ENCODE measurements at places on chromosomes 7 and 10. TPM values are rescaled to one million over a fixed set of nuclear protein-coding genes. Genes with fewer than 3 reads are reported as not detected.

TMEM168 gene
- total RNA-seq, result 31.9 TPM

CALML5 gene
- total RNA-seq, result not detected

ATG9B gene
- total RNA-seq, result 29.9 TPM

- no peak for DNase-seq
- no peak overlapping the region for H3K27ac ChIP-seq
- H3K36me3 ChIP-seq, result no peaks in the 10 kb centered on the region
- peaks cover 4% of the 10 kb centered on the region for H3K27me3 ChIP-seq
- no peaks in the 10 kb centered on the region for H3K4me1 ChIP-seq
Measured at GRCh38 chr7:94053532-94053931, 49.4 kb upstream of the BET1 start.

TMEM270 gene
- not detected for total RNA-seq

DENND2A gene
- total RNA-seq, result not detected

- no peaks in the 10 kb centered on the region for H3K36me3 ChIP-seq
- H3K27me3 ChIP-seq, result peaks cover 6% of the 10 kb centered on the region
- H3K27ac ChIP-seq, result no peak overlapping the region
Measured at GRCh38 chr7:55065079-55065478, 46.3 kb downstream of the EGFR start.

- H3K36me3 ChIP-seq, result no peaks in the 10 kb centered on the region
- H3K4me1 ChIP-seq, result peaks cover 13% of the 10 kb centered on the region
- no peak overlapping the region for H3K27ac ChIP-seq
Measured at GRCh38 chr10:12419262-12419847, 70.0 kb downstream of the CAMK1D start.

DNA sequence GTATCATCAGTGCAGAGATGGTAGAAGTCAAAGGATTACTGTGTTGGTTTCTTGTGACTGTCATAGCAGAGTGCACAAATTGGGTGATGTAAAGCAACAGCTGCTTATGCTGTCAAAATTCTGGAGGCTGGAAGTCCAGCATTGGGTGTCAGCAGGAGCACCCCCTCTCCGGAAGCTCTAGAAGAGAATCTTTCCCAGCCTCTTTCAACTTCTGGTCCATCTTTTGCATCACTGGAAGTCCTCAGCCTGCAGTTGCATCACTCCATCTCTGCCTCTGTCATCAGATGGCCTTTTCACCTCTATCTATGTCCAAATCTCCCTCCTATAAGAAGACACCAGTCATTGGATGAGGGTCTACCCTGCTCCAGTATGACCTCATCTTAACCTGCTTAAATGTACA, 35.8 kb upstream of the GALNTL5 start:
- no peaks in the 10 kb centered on the region for H3K36me3 ChIP-seq
- H3K4me1 ChIP-seq, result no peaks in the 10 kb centered on the region
- no peak overlapping the region for H3K27ac ChIP-seq
- H3K27me3 ChIP-seq, result no peaks in the 10 kb centered on the region
- no peak overlapping the region for H3K4me3 ChIP-seq

DNA sequence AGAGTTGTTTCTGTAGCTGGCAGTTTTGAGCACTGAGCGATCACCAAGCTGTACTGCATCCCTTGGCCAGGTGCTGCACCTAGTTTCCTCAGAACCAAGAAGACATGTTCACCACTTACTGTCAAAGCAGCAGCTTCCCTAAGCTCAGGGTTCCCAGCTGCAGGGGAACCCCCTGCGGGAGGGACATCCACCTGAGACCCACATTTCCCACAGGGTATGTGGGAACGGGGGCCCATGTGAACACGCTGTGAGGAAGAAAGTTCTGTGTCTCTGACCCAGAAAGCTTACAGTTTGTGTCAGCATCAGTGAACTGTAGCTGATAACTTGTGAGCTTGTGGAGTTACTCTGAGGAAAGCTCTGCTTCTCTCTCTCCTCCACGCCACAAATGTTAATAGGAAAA, 436.8 kb upstream of the IGFBP3 start:
- no peaks in the 10 kb centered on the region for H3K27me3 ChIP-seq
- no peaks in the 10 kb centered on the region for H3K4me1 ChIP-seq
- no peak for DNase-seq
- no peaks in the 10 kb centered on the region for H3K36me3 ChIP-seq
- H3K27ac ChIP-seq, result no peak overlapping the region
- no peak overlapping the region for H3K4me3 ChIP-seq

- no peak overlapping the region for H3K27ac ChIP-seq
- no peaks in the 10 kb centered on the region for H3K36me3 ChIP-seq
- no peaks in the 10 kb centered on the region for H3K4me1 ChIP-seq
- H3K4me3 ChIP-seq, result no peak overlapping the region
Measured at GRCh38 chr7:76260171-76260703, 42.2 kb upstream of the HSPB1 start.

DNA sequence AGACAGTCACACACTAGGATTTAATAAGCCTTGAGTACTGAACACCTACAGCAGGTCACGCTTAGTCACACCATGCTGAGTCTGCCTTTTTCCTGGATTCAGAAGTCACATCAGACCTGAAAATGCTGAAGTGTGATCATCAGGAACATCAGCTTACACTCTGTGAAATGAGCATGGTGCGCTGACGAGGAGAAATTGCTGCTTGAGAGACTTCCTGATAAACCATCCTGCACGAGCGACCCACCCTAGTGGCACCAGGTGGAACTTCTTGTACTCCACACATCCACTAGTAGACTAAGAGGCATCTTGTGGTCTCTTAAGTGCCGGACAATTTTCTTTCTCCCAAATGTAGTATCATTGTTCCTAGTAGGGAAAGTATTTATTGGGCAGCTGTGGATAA, 51.8 kb upstream of the MRLN start:
- DNase-seq, result no peak
- H3K4me1 ChIP-seq, result no peaks in the 10 kb centered on the region
- no peaks in the 10 kb centered on the region for H3K27me3 ChIP-seq

GRCh38 chr10:95454356-95454755, 106.8 kb downstream of the SORBS1 start:
- H3K27me3 ChIP-seq, result no peaks in the 10 kb centered on the region
- H3K27ac ChIP-seq, result no peak overlapping the region
- no peaks in the 10 kb centered on the region for H3K36me3 ChIP-seq
- H3K4me1 ChIP-seq, result no peaks in the 10 kb centered on the region
- H3K4me3 ChIP-seq, result no peak overlapping the region
- no peak for DNase-seq

DNA sequence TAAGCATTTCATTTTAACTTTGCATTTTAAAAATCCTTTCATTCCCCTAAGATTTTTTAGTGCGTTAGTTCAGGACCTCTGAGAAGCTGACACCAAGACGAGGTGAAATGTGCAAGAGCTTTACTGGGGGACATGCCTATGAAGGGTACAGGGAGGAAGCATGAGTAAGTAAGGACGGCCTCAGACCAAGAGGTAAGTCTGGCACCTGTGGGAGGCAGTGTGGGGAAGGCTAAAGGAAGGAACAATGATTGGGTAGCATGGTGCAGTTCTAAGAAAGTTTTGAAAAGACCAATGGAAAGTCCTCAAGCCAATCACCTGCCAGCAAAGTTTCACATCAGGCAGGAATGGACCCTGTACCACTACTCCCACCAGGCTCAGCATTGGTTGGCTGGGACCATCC, 369.2 kb downstream of the GFRA1 start:
- H3K27me3 ChIP-seq, result no peaks in the 10 kb centered on the region
- H3K4me3 ChIP-seq, result no peak overlapping the region
- no peak for DNase-seq
- H3K36me3 ChIP-seq, result no peaks in the 10 kb centered on the region

- no peak for DNase-seq
- no peak overlapping the region for H3K4me3 ChIP-seq
- H3K36me3 ChIP-seq, result no peaks in the 10 kb centered on the region
- H3K27me3 ChIP-seq, result peaks cover 3% of the 10 kb centered on the region
Measured at GRCh38 chr7:44290252-44290620, 35.2 kb downstream of the CAMK2B start.

- H3K27me3 ChIP-seq, result no peaks in the 10 kb centered on the region
Measured at GRCh38 chr7:33050535-33051318, 11.8 kb downstream of the NT5C3A start.

GRCh38 chr10:14617852-14618251, 156.8 kb downstream of the FAM107B start:
- H3K4me1 ChIP-seq, result peaks cover 12% of the 10 kb centered on the region
- DNase-seq, result no peak
- H3K27ac ChIP-seq, result no peak overlapping the region
- no peaks in the 10 kb centered on the region for H3K27me3 ChIP-seq

- no peak overlapping the region for H3K4me3 ChIP-seq
- H3K27me3 ChIP-seq, result no peaks in the 10 kb centered on the region
- H3K36me3 ChIP-seq, result no peaks in the 10 kb centered on the region
Measured at GRCh38 chr10:32256613-32257437, 90.1 kb downstream of the EPC1 start.

UNCX gene
- total RNA-seq, result not detected

SLC25A28 gene
- total RNA-seq, result 91.9 TPM

DNA sequence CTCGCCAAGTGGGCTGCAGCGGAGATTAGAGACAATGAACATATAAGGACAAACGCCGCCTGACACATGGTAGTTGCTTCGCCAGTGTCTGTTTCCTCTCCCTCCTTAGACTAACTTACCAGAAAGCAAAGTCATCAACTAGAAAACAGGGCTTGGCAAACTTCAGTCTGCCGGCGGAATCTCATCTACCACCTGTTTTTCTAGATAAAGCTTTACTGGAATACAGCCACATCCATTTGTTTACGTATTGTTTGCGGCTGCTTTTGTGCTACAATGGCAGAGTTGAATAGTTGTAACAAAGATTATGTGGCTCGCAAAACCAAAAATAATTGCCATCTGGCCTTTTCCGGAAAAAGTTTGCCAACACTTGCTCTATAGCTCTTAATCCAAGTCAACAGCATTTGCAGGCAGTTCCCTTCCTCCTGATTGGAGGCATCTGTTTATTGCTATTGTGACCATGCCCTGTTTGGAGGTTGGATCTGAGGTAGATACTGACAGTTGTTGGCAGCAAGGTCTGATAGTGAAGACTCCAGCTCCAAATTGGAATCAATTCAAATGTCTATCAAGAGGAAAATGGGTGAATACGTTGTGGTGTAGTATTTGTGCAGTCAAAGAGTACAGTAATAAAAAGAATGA, 260.6 kb downstream of the POU6F2 start:
- DNase-seq, result no peak
- no peak overlapping the region for H3K4me3 ChIP-seq

RSPH10B2 gene
- 1.1 TPM for total RNA-seq

DNA sequence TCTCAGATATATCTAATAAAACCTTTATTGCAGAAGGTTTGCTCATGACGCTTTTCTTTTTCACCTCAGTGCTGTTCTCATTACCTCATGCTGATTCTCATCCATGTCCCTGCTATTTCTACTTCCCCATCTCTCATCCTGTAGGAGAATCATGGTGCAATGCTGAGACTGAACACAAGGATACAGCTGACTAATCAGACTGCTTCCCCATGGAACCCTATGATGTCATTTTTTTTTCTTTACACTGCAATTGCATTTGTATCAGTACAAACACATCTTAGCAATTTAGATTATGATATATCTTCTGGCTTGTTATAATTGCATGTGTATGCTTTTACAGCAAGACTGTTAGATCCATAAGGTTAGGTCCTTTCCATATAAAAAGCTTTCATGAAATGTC, 93.7 kb downstream of the SEMA3A start:
- no peaks in the 10 kb centered on the region for H3K4me1 ChIP-seq
- no peaks in the 10 kb centered on the region for H3K27me3 ChIP-seq
- no peaks in the 10 kb centered on the region for H3K36me3 ChIP-seq
- H3K4me3 ChIP-seq, result no peak overlapping the region

FAM180A gene
- total RNA-seq, result not detected

DNA sequence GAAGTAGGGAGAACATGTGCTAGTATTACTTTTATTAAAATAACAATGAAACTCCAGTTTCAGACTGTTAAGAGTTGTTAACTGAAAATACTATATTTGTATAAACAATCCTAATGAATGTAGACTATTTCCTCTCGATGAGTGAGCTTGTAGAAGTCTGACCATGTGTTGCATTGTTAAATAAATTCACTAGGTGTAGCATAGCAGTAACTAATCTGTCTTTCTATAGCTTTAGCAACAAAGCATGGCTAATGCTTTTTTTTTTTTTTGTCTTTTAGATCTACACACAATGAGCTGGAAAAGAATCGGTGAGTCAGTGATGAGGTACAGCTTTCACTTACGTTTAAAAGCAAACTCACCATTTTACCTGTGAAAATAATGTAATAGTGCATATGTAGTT, 37.1 kb downstream of the MXI1 start:
- H3K4me1 ChIP-seq, result peaks cover 23% of the 10 kb centered on the region
- H3K36me3 ChIP-seq, result peaks cover 9% of the 10 kb centered on the region
- no peak for DNase-seq

- H3K4me3 ChIP-seq, result no peak overlapping the region
- DNase-seq, result no peak
- no peak overlapping the region for H3K27ac ChIP-seq
Measured at GRCh38 chr10:89138755-89139490, 68.2 kb downstream of the CH25H start.

BLNK gene
- 0.19 TPM for total RNA-seq

GRCh38 chr10:82982110-82982608, 1107.2 kb downstream of the NRG3 start:
- H3K36me3 ChIP-seq, result no peaks in the 10 kb centered on the region
- H3K4me3 ChIP-seq, result no peak overlapping the region
- no peak overlapping the region for H3K27ac ChIP-seq
- no peaks in the 10 kb centered on the region for H3K4me1 ChIP-seq
- no peak for DNase-seq

NPC1L1 gene
- total RNA-seq, result 0.23 TPM

- H3K4me3 ChIP-seq, result no peak overlapping the region
- no peaks in the 10 kb centered on the region for H3K36me3 ChIP-seq
- H3K27me3 ChIP-seq, result no peaks in the 10 kb centered on the region
- no peak overlapping the region for H3K27ac ChIP-seq
Measured at GRCh38 chr10:82277591-82277990, 402.6 kb downstream of the NRG3 start.

All from CD4-positive, alpha-beta memory T cell (primary cell).